Psoas muscle (tissue), 8 donors: ENCODE measurements at places on chromosomes 1 and 21. TPM values are rescaled to one million over a fixed set of nuclear protein-coding genes. Genes with fewer than 3 reads are reported as not detected.

The CAPN8 gene
- total RNA-seq: not detected

The JAM2 gene
- 4.4 TPM for total RNA-seq

The CPT2 gene
- 21.7 TPM for total RNA-seq

The OR2M7 gene
- not detected for total RNA-seq

The MCOLN2 gene
- total RNA-seq: not detected

The PRELP gene
- total RNA-seq: 3.0 TPM

The CNR2 gene
- 0.08 TPM for total RNA-seq

The MEAF6 gene
- total RNA-seq: 27.2 TPM

The TRIM45 gene
- 10.9 TPM for total RNA-seq
